ENCODE measurements at places on chromosomes 3 and 15.

DNA sequence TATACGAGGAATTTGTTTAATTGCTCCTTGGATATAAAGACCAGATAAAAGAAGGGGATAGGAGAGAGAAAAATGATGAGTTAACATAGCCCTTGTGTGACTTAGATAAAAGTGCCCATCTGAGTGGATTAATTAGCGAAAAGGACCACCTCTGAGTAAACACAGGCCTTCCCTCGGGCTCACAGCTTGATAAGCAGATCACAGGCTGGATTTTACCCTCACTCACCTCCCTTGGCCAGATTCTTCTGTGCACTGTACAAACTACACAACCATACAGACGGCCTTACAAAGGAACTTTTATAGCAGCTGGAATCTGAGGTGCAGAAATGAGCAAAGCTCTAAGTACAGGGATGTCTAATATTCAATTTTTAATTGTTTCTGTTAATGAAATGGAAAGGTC lies 112.4 kb upstream of the STT3B start:
- DNase-seq, result no peak

DNA sequence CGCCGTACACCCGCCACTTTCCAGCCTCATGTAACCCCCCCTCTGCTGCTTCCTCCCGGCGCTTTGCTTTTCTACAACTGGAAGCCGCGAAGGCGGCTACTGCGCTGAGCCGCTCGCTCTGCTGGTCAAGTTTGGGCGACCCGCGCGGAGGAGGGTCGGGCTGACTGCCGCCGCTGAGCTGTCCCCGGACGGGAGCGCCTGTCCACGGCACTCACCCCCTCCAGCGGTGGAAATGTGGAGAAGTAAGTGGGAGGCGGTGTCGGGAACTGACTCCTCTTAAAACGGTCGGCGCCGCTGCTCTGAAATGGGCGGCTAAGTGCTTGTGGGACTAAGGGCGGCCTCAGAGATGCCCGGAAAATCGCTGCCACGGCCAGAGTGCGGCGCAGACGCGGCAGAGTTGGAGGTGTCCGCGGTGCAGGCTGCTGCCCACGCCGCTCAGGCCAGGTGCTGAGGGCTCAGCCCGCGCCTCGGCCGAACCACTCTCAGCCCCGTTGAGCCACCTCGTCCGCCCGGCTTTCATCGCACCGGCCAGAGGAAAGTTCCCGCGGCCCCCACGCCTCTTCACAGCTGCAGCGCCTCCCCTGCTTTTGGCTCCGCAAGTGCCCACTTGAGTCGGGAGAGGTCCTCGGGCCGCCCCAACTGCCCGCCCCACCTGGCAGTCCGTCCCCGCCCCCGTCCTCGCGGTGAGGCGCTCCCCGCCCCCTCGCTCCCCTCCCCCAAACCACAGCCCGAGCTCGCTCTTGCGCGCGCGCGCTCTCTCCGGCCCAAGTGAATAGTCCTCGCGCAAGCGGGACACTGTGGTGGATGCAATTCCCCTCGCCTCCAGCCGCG lies at the start of gene EPHA6:
Gene EPHA6, plus strand, starts transcription at position 775 of the 831 bp plus-strand sequence.
- peak; percentile 0 for DNase-seq

DNA sequence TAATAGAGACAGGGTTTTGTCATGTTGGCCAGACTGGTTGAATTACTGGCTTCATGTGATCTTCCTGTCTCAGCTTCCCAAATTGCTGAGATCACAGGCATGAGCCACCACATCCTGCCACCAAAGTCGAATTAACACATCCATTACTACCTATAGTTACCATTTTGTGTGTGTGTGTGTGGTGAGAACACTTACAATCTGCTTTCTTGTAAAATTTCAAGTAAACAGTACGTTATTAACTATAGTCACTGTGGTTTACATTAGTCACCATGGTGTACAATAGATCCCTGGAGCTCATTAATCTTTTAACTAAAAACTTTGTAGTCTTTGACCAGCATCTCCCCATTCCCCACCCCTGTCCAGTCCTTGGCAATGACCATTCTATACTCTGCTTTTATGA lies 270.0 kb downstream of the NAALADL2 start:
- DNase-seq, result no peak

- no peak for DNase-seq
Observed at GRCh38 chr15:95278532-95279245, 1047.3 kb downstream of the MCTP2 start.

DNA sequence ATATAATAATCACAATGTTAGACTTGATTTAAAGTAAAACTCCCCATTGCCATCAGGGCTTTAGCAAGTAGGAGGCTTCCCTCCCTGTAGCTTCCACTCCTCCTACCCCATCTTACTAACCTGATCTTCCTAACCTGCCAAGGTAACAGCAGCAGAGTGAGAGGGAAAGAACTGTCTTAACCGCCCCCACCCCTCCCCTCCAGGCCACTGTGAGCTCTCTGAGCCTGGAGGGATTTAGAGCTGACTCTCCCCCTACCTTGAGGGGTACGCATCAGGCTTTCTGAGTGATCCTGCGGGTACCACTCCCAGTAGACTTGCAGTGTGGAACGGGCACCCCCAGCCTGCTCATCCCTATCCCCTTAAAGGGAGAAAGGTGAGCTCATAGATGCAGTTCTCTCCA lies 11.4 kb upstream of the PRSS50 start:
- DNase-seq, result no peak

DNA sequence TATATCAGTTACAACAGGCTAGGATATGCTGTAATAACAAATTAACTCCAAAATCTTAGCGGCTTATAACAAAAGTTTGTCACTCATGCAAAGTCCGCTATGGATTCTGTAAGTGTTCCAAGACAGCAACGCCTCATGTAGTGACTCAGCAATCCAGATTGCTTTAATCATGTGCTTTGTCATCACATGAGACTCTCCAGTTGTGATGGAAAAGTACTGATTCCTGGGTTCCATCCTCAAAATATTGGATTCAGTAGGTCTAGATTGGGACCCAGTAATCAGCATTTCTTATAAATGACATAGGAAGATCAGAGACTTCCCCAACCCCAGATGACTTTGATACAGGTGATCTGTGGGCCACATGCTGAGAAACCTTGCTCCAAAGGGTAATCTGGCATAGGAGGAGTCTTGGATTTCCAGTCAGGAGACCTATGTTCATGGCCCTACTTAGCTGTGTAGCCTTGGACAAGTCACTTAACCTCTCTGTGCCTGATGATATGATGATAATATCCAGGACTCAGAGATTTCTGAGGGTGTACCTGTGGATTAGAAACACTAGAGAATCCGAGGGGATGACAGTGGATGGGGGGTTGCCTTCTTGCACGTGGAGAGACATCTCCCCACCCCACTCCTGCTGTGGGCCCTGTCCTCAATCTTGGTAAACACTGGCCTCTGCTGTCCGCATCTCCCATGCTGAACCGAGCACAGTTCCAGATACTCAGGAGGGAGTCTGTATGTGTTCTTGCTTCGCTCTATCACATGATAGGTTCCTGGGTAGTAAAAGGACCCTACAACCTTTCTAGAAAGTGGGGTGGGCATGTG lies 65.5 kb downstream of the CORO2B start:
- DNase-seq, result no peak

GRCh38 chr15:35698966-35699575 lies 153.1 kb upstream of the DPH6 start:
- no peak for DNase-seq

DNA sequence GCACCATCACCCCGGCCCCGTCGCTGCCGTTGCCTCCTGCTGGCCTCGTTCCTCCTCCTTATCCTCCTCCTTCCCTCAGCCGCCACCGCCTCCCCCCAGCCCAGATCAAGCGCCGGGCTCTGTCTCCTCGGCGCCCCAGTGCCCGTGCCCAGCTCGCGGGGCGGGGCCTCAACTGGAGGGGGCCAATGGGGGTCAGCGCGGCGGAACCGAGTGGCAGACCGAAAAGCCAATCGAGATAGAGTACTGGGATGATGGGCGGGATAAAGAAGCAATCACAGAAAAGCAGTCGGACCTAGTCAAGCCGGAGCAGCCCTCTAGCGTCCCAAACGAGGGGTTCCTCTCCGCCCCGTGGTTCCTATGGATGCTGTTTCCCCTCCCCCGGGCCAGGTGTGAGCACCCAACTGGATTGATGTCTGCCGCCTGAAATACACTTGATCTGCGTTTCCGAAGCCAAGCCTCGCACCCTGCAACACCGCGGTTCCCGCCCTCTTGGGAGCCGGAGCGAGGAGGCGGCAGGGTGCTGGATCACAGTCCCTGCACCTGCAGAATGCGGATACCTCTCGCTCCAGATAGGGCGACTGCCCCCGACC lies at the start of gene FRMD5:
Gene FRMD5, minus strand, starts transcription at position 121 of the 590 bp plus-strand sequence.
- peak; percentile 89 for DNase-seq

DNA sequence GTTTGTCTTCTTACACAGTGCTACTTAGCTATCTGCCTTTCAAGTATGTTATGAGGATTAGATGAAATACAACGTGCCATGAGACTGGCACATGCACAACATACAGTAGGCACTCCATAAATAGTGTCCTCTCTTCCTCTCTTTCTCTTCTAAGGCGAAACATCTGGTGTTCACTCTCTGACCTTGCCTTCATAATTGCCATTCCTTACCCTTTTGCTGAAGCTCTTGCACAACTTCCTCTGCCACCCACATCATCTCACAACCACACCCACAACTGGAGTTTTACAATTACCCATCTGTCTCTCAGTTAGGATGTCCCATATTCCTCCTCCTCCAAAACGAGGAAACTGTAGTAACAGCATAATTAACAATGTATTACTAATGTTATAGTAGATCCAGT lies 26.4 kb upstream of the ACP3 start:
- no peak for DNase-seq

DNA sequence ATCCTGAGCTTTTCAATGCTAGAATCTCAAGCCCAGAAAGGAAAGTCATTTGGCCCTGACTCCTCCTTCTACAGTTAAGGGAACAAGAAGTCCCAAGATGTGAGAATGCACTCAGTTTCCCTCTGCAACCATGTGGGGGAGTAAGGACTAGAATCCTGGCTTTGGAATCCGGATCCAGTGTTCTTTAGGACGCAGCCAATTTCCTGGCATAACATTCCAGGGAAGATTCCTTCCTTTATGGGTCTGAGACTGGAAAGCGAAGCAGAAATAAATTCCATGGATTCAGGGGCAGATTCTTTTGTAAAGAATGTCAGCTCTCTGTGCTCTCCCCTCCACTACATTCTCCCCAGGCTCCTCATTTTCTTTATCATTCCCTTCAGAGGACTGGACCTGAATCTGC lies 151.8 kb upstream of the SOX14 start:
- DNase-seq, result no peak

GRCh38 chr3:50415816-50416215 lies 56.5 kb upstream of the TMEM115 start:
- DNase-seq, result no peak

- DNase-seq, result no peak
Observed at GRCh38 chr15:64152507-64153387, 1.2 kb downstream of the SNX22 start.

DNA sequence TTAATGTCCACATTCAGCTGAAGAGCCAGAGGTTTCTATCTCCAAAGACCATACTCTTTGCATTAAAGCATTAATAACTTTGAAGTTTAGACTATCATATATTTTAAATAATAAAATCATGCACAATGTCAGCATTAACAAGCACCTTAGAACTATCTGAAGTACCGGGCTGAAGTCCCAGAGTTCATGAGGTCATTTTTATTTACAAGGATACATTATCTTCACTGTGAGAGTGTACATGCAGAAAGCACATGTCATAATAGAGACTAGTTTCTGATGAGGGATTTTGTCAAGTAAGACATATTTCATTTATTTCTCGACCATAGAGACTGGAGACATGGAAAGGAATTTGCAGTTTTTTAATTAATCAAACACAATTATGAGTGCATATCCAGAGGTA lies 52.4 kb upstream of the SI start:
- DNase-seq, result no peak

DNA sequence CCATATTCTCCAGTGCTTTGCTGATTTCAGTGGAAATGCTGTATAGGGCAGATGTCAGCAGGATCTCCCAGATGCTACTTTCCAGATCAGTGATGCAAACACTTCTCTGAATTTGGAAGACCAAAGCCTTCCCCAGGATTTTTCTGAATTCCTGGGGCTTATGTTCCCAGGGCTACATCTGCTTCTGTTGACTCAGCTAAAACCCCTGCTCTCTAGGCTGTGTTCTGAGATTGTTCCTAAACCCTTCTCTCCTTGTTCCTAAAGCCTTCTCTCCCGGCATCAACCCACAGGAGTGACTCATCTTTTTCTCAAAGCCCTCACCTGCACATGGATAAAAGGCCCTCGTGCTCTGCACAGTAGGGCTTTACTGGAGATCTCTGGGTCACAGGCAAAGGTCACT lies 35.5 kb downstream of the FAH start:
- no peak for DNase-seq

GRCh38 chr3:187975561-187976364 lies 178.2 kb upstream of the LPP start:
- no peak for DNase-seq

DNA sequence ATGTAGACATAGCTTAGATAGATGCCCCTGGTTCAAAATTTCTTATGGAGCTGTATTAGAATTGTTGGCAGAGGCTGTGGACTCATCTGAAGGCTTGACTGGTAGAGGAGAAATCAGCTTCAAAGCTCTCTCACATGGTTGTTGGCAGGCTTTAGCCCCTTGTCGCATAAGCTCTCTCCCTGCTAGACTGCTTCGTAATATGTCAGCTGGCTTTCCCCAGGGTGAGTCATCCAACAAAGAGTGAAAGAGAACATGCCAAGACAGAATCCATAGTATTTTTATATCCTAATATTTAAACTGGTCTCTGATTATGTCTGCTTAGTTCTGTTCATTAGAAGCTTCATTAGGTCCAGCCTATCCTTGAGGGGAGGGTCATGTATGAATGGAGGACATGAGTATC lies 427.4 kb upstream of the NAALADL2 start:
- DNase-seq, result no peak

GRCh38 chr3:64571982-64572381 lies 115.8 kb downstream of the ADAMTS9 start:
- DNase-seq, result no peak

DNA sequence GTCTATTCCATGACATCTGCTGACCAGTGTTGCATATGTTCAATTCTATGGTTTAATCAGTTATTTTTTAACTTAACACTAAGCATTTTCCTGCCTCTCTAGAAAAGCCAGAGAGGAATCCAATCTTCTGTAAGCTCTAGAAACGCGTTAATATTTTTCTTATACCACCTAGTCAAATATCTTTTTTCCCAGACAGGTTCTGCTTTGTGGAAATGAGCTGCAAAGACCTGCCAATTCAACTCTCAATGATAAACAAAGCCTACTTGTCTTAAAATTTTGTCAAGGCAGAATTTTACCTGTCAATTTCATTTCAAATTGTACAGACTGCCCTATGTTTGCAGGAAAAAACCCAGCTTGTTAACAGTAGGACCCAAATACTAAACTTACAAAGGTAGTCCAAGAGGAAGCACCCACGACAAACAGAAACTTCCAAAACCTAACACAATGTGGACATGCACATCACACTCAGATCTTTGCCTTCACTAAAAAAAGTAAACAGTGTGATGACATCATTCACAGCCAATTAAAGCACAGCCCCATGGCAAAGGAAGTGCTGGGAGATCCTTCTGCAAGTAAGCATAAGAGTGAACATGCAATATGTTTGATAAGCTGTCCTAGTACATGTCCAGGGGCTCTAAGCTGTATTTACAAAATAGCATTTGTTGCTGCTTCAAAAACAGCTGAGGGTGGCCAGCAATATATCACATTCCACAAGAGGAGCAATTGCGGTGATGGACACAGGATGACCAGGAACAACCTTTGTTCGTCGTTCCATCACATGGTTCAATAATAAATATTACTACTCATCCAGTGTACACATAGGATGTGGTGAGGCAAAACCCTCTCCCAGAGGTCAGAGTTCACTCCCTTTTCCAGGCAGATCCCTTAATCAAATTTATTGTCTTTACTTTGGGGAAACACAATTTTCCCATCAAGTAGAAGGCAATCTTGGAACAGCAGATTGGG lies 139.4 kb upstream of the TSC22D2 start:
- no peak for DNase-seq
